CD4-positive, alpha-beta T cell treated with Interleukin-4 for 1 hour (primary cell): ENCODE measurements at places on chromosomes 16 and 17.

DNA sequence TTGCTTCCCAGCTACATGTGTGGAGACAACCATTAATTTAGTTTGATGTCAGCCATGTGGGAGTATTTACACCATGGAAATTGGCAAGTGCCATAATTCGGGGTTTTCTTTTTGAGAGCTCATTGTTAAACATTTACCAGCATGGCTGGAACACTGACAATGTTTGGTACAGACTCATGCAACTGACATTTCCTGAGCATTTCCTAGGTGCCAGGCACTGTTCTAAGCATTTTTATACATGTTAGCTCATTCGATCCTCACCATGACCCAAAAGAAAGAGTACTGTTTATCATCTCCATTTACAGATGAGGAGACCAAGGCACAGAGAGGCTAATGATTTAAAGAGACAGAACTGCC lies 86.9 kb downstream of the FOXL1 start:
- no peak for DNase-seq

DNA sequence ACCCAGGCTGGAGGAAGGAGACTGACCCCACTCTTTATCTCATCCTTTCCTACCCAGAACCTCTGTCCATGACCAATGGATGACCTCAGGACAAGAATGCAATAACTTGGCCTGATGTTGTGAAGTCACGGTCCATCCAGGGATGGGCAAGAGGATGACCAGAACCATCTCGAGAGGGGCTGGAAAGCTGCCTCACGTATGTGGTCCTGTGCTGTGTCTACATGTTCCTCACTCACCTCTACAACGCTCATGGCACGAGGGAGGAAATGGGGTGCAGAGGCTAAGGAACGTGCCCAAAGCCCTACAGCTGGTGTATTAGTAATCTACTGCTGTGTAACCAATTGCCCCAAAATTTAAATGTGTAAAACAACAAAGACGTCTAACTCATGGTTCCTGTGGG lies 7.3 kb upstream of the KCTD5 start:
- no peak for DNase-seq

GRCh38 chr17:77317091-77317750 lies 176.5 kb downstream of the SEC14L1 start:
- no peak for DNase-seq

DNA sequence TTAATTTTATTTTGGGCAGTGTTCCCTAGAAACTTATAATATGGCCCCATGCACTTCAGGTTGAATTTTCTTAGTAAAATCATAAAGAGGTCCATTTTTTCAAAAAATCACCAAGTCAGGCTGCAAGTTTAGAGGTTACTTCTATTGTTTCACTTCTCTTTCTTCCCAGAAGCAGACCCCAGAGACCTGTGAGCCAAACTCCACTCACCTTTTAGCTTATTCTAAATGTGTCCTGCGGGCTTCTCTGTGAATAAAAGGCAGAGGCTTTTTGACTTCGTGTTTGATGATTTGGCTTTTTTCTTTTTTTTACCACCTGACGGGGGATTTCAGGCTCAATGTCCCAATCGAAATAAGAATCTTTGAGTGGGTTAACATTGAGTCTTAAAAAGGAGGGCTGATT lies 7.4 kb downstream of the PRKCB start:
- DNase-seq = no peak

- no peak for DNase-seq
These were observed 1.1 kb downstream of the P4HB start for GRCh38 chr17:81858967-81859905.

- peak; percentile 69 for DNase-seq
These were observed 14.4 kb downstream of the NDUFAF8 start for GRCh38 chr17:81253358-81254131.

GRCh38 chr17:8122924-8123694 lies 797 bp downstream of the HES7 start:
- peak; percentile 53 for DNase-seq

- no peak for DNase-seq
These were observed 15.1 kb upstream of the LASP1NB start for GRCh38 chr17:38910325-38910724.

- DNase-seq = no peak
These were observed 217.4 kb upstream of the FOXF1 start for GRCh38 chr16:86292942-86293341.

- no peak for DNase-seq
These were observed 278.8 kb downstream of the HS3ST3B1 start for GRCh38 chr17:14579716-14580115.

GRCh38 chr16:397135-397661 lies at the start of gene NME4:
Gene NME4, plus strand, starts transcription at chr16:397199. Its CDS starts 24 bp downstream, at chr16:397223.
- DNase-seq = no peak

DNA sequence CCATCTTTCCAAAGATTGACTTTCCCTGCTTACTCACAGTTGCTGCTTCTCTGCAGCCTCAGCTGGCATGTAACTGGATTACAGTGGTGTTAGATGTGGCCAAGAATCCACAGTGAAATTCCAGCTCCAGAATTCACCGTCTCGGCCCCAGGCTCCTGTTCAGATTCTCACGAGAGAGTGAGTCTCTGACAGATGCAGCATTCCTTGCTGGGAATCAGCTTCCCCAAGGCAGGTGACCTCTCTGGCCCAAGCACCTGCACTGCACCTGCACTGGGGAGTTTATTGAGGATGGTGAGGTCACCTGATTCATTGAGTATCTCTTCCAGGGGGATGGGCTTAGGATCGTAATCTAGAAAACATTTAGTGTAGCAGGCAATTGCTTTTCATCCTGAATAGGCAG lies 600.5 kb upstream of the RBFOX1 start:
- no peak for DNase-seq
